Mucosa of descending colon (tissue), 3 donors: ENCODE measurements at places on chromosomes 13 and 19. TPM values are rescaled to one million over a fixed set of nuclear protein-coding genes. Genes with fewer than 3 reads are reported as not detected.

The ZNF563 gene
- total RNA-seq = 2.7 TPM

DNA sequence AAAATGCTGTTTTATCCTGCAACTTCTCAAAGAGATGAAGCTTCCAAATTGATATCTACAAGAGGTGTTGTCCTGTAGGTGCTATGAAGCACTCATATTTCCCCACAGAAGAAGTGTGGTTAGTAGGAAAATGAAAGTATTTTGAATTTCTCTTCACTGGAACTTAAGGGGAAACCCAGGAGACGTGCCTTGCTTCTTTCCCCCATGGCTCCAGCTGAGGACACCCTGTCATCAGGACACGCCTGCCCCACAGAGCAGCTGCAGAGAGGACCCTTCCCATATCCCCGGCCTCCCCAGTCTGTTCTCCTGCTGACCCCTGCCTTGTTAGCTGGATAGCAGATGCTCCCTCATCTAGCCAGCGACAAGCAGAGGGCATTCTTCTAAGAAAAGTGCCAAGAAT is 371.3 kb downstream of the COG6 start:
- no peak for DNase-seq

DNA sequence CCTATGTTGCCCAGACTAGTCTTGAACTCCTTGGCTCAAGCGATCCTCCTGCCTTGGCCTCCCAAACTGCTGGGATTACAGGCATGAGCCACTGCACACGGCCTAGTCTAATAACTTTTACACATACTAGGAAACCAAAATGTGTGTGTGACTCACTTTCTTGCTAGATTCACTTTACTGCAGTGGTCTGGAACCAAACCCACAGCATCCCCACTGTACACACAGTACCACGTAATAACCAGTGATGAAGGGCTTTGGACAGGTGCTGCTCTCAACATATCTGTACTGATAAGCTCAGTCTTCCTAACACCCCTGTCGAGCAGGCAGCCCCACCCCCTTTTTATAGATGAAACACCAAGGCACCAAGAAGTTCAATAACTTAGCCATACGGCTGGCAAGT is 5.1 kb downstream of the DNMT1 start:
- DNase-seq = no peak

DNA sequence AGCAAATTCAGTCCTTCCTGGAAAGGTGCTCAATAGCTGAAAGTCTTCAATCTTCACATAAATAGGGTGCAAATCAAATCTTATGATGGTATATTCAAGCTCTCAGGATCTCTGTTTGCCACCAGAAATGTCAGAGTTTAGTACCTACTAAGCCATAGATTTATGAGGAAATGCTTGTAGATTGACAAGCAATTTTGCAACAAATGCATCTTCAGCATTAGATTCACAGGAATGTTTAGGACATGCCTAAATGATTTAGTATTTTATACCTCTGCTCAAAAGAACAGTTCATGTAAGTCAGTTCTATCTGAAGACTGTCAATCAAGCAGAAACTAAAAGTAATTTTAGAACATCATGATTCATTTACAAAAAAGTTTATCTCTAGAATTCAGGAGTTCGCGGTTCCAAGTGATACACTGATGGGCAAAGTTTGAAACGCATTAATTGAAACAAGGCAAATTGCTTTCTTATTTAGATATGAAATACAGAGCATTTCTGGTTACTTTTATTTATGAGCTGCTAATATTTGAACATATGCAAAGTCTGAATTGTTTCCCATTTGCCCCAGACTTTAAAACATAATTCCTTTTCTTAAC is 65.7 kb downstream of the DACH1 start:
- DNase-seq = no peak

DNA sequence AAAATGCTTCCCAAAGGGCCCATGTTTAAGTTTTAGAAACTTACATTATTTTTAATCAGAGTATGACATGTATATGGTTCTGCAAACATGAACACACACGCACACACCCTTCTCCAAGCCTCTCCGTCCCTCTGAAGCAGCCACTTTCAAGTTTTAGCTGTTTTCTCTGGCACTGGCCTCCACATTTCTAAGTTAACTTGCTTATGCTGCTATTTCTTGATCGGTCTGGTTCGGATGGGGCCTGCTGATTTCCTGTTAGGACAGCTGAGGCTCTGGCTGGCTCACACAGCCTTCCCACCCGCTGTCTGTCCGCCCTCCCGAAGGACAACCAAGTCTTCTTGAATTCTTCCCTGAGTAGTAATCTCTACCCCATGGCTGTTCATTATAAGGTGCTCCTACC is 4.4 kb downstream of the SPC24 start:
- no peak for DNase-seq

DNA sequence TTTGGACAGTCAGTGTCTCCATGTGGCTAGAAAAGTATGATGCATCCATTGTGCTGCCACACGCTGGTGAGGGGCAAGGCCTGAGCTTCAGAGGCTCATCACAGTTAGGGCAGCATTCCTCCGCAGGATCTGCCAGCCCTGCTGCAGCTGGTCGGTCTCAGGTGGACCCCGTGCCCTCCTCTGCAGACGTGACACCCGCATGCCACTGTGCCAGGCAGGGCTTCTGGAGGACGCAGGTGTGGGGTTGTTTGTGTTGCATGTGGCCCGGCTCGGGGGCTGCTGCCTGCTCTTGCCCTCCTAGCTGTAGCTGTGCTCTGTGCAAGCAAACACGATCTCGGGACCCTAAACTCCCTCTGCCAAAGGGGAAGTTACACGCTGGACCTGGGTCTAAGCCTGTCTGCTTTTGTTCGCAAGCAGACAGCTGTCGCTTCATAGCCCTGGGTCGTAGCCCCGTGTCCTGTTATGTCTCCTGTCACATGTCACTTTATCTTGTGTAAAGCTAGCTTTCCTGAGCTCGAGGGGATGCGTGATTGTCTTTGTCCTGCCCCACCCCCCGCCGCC is 45.3 kb downstream of the SLC7A9 start:
- no peak for DNase-seq

The LCP1 gene
- total RNA-seq = 53.3 TPM

- DNase-seq = no peak
These were observed 756.1 kb downstream of the UQCRFS1 start for GRCh38 chr19:28456708-28457320.

GRCh38 chr19:16203256-16204004 is 5.7 kb downstream of the AP1M1 start:
- DNase-seq = no peak

The NANOS3 gene
- total RNA-seq = 1.5 TPM

The LHB gene
- total RNA-seq = not detected

GRCh38 chr19:51803967-51804366 is 9.0 kb downstream of the FPR3 start:
- DNase-seq = no peak

The PGLYRP1 gene
- not detected for total RNA-seq

- DNase-seq = no peak
These were observed 46.0 kb downstream of the B3GLCT start for GRCh38 chr13:31245598-31246373.

The ZNF578 gene
- total RNA-seq = 2.6 TPM

The RHPN2 gene
- 37.3 TPM for total RNA-seq

- no peak for DNase-seq
These were observed 181.2 kb downstream of the FGF9 start for GRCh38 chr13:21852043-21852442.

GRCh38 chr19:39251081-39251480 is 2.4 kb upstream of the IFNL4 start:
- DNase-seq = no peak

The ANGPTL8 gene
- total RNA-seq = not detected

The ELAVL3 gene
- total RNA-seq = 0.51 TPM

DNA sequence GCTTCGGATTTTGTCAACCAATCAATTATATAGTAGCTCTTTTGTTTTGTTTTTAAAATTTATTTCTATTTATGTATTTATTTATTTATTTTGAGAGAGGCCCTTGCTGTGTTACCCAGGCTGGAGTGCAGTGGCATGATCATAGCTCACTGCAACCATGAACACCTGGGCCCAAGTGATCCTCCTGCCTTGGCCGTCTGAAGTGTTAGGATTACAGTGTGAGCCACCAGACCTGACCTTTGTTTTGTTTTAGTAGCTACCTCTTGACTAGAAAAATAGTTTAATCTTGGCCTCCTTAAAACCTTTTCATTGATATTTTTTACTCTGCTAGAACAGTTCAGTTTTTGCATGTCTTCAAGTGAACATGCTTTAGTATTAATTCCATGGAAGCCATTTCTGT is 15.1 kb downstream of the GARRE1 start:
- no peak for DNase-seq

DNA sequence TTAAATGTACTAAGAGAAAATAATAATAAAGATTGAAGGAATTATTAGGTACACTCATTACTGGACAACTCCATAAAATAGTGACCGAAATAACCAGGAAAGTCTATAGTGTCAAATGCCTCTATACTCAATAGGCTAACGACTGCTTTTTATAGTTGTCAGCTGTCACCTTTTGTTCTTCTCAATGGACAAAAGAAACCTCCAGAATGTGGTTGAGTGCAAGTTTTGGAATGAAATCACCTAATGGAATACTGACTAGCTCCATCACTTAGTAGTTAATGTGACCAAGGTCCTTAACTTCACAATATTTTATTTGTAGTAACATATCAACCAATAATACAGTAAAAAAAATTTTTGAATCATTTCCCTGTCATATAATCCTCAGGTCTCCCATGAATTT is 18.1 kb downstream of the TSC22D1 start:
- no peak for DNase-seq

DNA sequence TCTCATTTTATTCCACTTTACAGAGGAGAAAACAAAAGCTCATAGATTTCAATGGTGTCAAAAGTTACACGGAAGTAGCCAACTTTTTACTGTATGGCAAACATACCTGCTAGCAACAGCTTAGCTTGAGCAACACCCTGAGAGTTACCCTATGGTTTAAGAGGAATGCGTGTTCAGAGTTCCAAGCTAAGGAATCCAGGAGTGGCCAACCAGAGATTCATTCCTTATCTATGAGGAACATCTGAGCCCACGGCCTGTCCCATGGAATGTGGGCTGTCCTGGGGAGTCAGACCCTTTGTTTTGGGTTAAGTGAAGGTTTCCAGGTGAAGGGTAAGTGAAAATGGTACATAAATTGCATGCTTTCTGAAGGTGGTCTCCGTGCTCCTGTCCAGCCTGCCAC is 67.5 kb downstream of the STARD13 start:
- no peak for DNase-seq

The KIR3DL2 gene
- total RNA-seq = 0.26 TPM

- peak; percentile 73 for DNase-seq
These were observed 2.7 kb upstream of the CAPNS1 start for GRCh38 chr19:36136964-36137686.

DNA sequence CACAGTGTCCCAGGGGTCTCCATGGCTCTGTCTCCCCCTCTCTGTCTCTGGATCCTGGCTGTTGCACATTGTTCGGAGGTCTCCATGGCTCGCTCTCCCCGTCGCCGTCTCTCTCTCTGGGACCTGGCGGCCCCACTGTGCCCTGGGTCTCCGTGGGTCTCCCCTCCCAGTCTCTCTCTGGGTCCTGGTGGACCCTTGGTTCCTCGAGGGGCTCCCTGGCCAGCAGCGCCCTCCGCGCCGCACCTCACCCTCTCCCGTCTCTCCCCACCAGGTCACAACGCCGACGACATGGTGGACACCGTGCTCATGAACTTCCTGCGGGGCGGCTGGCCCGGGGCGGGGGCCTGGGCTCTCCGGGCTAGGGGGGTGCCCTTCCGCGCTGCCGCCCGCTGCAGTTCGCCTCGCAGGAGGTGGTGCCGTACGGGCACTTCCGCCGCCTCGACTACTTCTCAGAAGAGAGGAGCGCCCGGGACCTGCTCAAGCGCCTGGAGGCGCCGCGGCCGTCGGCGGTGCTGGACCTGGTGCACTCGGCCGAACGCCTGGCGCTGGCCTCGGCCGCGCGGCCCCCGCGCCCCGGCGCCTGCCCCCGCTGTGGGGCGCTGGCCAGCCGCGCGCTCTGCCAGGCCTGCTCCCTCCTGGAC is 29.1 kb downstream of the SIGLEC5 start:
- peak; percentile 65 for DNase-seq

DNA sequence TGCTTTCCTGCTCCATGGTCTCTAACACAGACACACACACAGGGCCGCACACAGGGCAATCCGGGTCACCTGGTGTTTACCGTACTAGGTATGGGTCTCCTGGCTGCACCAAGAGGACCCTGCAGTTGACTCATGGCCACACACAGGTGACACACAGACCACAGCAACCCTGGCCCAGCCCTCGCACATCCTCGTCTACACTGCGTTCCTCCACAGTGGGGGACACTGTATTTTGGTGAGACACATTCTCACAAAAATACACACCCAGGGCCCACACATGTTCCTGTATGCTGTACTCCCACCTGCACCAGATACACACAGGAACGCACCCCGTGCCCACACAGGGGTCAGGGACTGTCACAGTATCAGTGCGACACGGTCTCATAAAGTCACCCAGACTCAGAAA is 12.8 kb downstream of the PDE4A start:
- DNase-seq = no peak

The S1PR5 gene
- total RNA-seq = not detected

DNA sequence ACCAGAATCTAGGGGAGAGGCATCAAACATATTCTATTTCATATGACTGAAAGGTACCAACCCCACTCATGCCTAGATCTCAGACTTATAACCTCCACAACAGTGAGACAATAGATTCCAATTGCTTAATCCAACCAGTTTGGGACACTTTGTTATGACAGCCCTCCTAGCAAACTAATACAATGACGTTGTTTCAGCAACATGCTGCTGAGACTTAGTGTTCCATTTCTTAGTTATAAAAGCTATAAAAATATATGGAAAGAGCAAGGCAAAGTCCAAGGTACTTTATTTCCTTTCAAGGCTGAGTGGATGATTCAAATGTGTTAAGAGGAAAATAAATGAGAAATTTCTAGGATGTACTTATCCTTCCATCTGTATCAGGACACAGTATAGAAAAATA is 352.0 kb downstream of the FGF14 start:
- DNase-seq = no peak

- DNase-seq = no peak
These were observed 31.4 kb downstream of the CCDC122 start for GRCh38 chr13:43848001-43848649.

DNA sequence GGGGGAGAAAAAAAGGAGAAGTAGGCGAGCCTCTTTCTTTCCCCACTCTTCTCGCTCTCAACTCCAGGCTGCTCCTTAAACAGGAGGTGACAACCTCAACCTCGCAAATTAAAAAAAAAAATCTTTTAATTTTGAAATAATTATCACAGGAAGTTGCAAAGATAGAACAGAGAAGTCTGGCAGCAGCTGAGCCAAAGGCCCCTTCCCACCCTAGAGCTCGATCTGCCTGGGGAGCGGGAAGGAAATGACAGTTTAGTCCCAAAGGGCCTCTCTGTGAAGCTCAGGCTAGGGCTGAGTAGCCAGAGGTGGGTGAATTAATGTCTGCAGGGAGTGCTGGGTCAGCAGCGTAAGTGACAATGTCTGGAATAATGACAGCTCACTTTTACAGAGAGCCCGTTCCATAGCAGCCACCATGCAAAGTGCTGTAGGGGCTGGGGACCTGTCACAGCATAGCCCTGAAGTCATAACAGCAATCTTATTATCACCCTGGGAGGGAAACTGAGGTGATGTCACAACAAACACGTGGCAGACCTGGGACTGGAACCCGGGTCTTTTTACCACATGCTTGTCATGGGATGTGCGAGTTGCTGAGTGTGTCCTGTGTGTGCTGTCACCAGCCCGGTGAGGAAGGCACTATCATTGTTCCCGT is 8.8 kb upstream of the CD22 start:
- no peak for DNase-seq
